ENCODE measurements at places on chromosomes 1 and 21.

GRCh38 chr1:171344473-171344820 lies 30.5 kb downstream of the FMO4 start:
- DNase-seq = no peak
- H3K4me1 ChIP-seq = peaks cover 35% of the 10 kb centered on the region
- no peaks in the 10 kb centered on the region for H3K36me3 ChIP-seq
- no peaks in the 10 kb centered on the region for H3K27me3 ChIP-seq
- H3K4me3 ChIP-seq = no peak overlapping the region

- no peaks in the 10 kb centered on the region for H3K27me3 ChIP-seq
- no peaks in the 10 kb centered on the region for H3K36me3 ChIP-seq
- H3K27ac ChIP-seq = no peak overlapping the region
- no peak for DNase-seq
- no peak overlapping the region for H3K4me3 ChIP-seq
- peaks cover 4% of the 10 kb centered on the region for H3K4me1 ChIP-seq
These were observed 34.3 kb downstream of the CNST start for GRCh38 chr1:246600579-246600978.

- no peak overlapping the region for H3K27ac ChIP-seq
- H3K36me3 ChIP-seq = no peaks in the 10 kb centered on the region
- no peaks in the 10 kb centered on the region for H3K27me3 ChIP-seq
- no peaks in the 10 kb centered on the region for H3K4me1 ChIP-seq
- no peak overlapping the region for H3K4me3 ChIP-seq
These were observed 255.1 kb upstream of the FGGY start for GRCh38 chr1:59041646-59042277.

- no peak for DNase-seq
- no peaks in the 10 kb centered on the region for H3K36me3 ChIP-seq
- H3K27ac ChIP-seq = no peak overlapping the region
- no peaks in the 10 kb centered on the region for H3K27me3 ChIP-seq
- H3K4me3 ChIP-seq = no peak overlapping the region
- H3K4me1 ChIP-seq = no peaks in the 10 kb centered on the region
These were observed 226.6 kb upstream of the ST6GALNAC5 start for GRCh38 chr1:76640723-76641122.

GRCh38 chr21:45306832-45307571 lies 19.3 kb upstream of the POFUT2 start:
- H3K4me3 ChIP-seq = peak overlapping the region; percentile 28
- peak; percentile 74 for DNase-seq
- H3K4me1 ChIP-seq = peaks cover 35% of the 10 kb centered on the region
- H3K27ac ChIP-seq = peak overlapping the region; percentile 63

DNA sequence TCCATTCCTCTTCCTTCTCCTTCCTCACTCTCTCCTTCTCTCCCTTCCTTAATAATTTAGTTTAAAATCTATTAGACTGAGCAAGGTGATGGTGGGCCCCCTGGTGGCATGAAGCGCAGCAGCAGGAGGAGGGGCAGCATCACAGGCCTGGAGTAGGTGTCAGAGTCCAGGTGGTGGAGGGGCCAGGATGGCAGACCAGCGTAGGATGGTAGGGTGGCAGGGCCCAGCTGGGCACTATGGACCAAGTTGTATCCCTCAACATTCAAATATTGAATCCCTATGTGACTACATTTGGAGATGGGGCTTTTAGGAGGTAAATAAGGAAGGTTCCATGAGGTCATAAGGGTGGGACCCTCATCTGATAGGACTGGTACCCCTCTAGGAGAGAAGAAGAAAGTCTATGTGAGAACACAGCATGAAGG lies 61.0 kb downstream of the WDR4 start:
- H3K4me3 ChIP-seq = no peak overlapping the region
- H3K36me3 ChIP-seq = no peaks in the 10 kb centered on the region
- no peaks in the 10 kb centered on the region for H3K27me3 ChIP-seq
- no peak overlapping the region for H3K27ac ChIP-seq
- no peak for DNase-seq

DNA sequence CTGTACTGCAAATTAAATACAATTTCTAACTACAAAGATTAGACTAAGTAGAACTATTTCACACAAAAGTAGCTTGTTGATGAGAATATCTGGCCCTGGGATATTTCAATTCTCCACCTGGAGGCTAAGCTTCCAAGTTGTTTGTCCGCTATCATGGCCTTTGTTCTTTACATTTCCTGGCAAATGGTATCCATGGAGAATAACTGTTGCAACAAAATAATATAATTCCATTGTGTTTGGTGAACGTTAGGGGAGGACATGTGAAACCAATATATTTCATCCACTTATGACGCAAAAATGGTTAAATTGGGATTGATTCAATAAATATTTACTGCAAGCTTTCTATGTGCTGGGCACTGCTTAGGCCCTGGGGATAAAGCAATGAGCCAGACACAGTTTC lies 565.4 kb downstream of the PTPRC start:
- no peaks in the 10 kb centered on the region for H3K27me3 ChIP-seq
- H3K4me3 ChIP-seq = no peak overlapping the region
- H3K27ac ChIP-seq = no peak overlapping the region

Measured in thoracic aorta (tissue), 2 donors.